Ovary (tissue), 10 donors: ENCODE measurements at places on chromosomes 7 and 10. TPM values are rescaled to one million over a fixed set of nuclear protein-coding genes. Genes with fewer than 3 reads are reported as not detected.

- H3K27ac ChIP-seq, result peak overlapping the region; percentile 52
- peaks cover 4% of the 10 kb centered on the region for H3K4me1 ChIP-seq
- H3K36me3 ChIP-seq, result no peaks in the 10 kb centered on the region
- no peak for DNase-seq
- H3K27me3 ChIP-seq, result no peaks in the 10 kb centered on the region
These were observed 104.7 kb downstream of the VWC2 start for GRCh38 chr7:49878089-49878488.

- no peak for DNase-seq
- no peaks in the 10 kb centered on the region for H3K27me3 ChIP-seq
- H3K27ac ChIP-seq, result no peak overlapping the region
- no peak overlapping the region for H3K4me3 ChIP-seq
- H3K4me1 ChIP-seq, result peaks cover 7% of the 10 kb centered on the region
These were observed 140.6 kb upstream of the HPS1 start for GRCh38 chr10:98587156-98587837.

DNA sequence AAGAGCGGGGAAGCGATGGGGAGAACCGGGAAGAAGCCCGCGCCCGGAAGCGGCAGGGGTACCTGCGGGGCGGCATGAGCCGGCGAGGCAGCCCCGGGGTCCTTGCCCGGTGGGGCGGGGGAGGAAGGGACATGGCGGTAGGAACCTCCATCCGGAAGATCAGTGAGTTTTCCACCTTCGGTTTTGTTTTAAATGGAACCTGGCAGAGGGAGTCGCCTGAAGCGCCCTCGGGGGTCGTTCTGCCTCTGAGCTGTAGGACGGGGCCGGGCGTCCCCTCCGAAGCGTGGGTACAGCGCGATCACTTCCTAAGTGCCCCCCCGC is 471 bp downstream of the PFKP start:
- H3K36me3 ChIP-seq, result no peaks in the 10 kb centered on the region
- no peak for DNase-seq
- H3K4me3 ChIP-seq, result peak overlapping the region; percentile 58
- no peaks in the 10 kb centered on the region for H3K27me3 ChIP-seq

- H3K27me3 ChIP-seq, result no peaks in the 10 kb centered on the region
- H3K4me3 ChIP-seq, result no peak overlapping the region
- no peak for DNase-seq
- H3K36me3 ChIP-seq, result no peaks in the 10 kb centered on the region
These were observed 22.5 kb downstream of the ARL4A start for GRCh38 chr7:12709726-12710502.

DNA sequence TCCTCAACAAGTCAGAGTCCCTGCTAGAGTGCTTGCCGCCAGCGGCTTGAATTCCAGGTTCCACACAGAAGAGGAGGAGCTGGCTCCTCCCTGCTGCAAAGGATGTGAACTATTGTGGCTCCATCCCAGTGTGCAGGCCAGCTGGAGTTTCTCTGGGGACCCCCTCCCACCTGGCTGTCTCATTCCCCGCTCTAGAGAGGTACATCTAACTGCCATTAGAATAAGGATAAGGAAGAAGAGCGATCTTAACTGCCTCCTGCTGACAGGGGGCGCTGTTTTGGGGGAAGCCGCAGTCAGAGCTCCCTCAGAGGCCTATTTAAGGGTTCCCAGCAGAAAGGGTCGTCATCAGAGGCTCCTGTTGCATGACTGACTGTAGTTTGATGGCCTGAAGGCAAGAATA is 40.8 kb upstream of the HECW1 start:
- H3K27me3 ChIP-seq, result no peaks in the 10 kb centered on the region
- peaks cover 2% of the 10 kb centered on the region for H3K4me1 ChIP-seq

- H3K27ac ChIP-seq, result peak overlapping the region; percentile 17
- no peak for DNase-seq
- H3K4me3 ChIP-seq, result peak overlapping the region; percentile 49
- no peaks in the 10 kb centered on the region for H3K36me3 ChIP-seq
- no peaks in the 10 kb centered on the region for H3K27me3 ChIP-seq
- peaks cover under 1% of the 10 kb centered on the region for H3K4me1 ChIP-seq
These were observed 35.3 kb downstream of the NET1 start for GRCh38 chr10:5447611-5448071.

TNRC18 gene
- 48.6 TPM for total RNA-seq

DNA sequence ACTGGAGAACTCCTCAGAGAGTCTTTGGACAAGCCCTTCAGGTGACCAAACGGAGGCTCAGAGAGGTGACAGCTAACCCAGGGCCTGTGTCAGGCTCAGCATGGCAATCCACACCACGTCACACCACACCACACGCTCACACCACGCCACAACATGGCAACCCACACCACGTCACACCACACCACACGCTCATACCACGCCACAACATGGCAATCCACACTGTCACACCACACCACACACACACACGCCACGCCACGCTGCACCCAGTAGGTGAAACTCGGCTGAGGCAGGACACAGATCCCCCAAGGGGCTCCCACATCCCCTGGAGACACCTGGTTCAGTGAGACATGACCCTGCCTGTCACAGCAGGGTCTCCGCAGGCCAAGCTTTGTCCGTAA is 107.3 kb downstream of the PDGFA start:
- no peaks in the 10 kb centered on the region for H3K36me3 ChIP-seq
- no peaks in the 10 kb centered on the region for H3K27me3 ChIP-seq
- DNase-seq, result peak; percentile 12
- no peak overlapping the region for H3K27ac ChIP-seq

GRCh38 chr10:118543714-118544400 is 51.6 kb downstream of the PRLHR start:
- no peaks in the 10 kb centered on the region for H3K4me1 ChIP-seq
- no peaks in the 10 kb centered on the region for H3K27me3 ChIP-seq
- no peak overlapping the region for H3K27ac ChIP-seq
- no peaks in the 10 kb centered on the region for H3K36me3 ChIP-seq
- no peak for DNase-seq

PLXNA4 gene
- total RNA-seq, result 39.9 TPM

MMD2 gene
- not detected for total RNA-seq

GRCh38 chr7:158030071-158030470 is 557.6 kb downstream of the PTPRN2 start:
- no peaks in the 10 kb centered on the region for H3K36me3 ChIP-seq
- H3K27ac ChIP-seq, result no peak overlapping the region
- no peak overlapping the region for H3K4me3 ChIP-seq
- H3K4me1 ChIP-seq, result no peaks in the 10 kb centered on the region
- DNase-seq, result no peak
- H3K27me3 ChIP-seq, result no peaks in the 10 kb centered on the region

DNA sequence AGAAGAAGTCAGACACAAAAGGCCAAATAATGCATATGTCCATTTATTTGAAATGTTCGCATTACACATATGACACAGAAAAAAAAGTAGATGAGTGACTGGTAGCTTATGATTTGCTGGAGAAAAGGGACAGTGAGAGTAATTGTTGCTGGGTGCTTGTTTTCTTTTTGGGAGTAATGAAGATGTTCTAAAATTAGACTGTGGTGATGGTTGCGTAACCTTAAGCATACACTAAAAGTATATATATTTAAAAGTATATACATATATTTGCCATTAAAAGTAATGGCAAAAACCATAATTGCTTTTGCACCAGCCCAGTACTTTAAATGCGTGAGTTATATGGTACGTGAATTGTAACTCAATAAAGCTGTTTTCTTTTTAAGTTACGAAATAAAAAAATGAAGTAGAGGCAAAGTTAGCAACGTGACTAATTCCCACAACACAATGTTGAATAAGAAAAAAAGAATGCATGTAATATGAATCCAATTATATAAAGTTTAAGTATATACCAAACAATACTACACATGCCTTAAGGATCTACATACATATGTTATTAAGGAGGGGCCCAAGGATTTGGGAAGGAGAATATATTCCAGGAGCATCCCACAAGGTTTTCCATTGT is 360.4 kb upstream of the CELF2 start:
- no peak overlapping the region for H3K4me3 ChIP-seq
- no peaks in the 10 kb centered on the region for H3K36me3 ChIP-seq
- no peak overlapping the region for H3K27ac ChIP-seq
- no peaks in the 10 kb centered on the region for H3K27me3 ChIP-seq
- no peak for DNase-seq

- H3K4me3 ChIP-seq, result no peak overlapping the region
- no peaks in the 10 kb centered on the region for H3K4me1 ChIP-seq
- H3K36me3 ChIP-seq, result no peaks in the 10 kb centered on the region
- DNase-seq, result no peak
These were observed 82.2 kb downstream of the SVOPL start for GRCh38 chr7:138618933-138619332.

GRCh38 chr10:97250952-97251351 is 41.5 kb downstream of the ARHGAP19 start:
- DNase-seq, result no peak
- no peaks in the 10 kb centered on the region for H3K4me1 ChIP-seq
- H3K36me3 ChIP-seq, result no peaks in the 10 kb centered on the region

DNA sequence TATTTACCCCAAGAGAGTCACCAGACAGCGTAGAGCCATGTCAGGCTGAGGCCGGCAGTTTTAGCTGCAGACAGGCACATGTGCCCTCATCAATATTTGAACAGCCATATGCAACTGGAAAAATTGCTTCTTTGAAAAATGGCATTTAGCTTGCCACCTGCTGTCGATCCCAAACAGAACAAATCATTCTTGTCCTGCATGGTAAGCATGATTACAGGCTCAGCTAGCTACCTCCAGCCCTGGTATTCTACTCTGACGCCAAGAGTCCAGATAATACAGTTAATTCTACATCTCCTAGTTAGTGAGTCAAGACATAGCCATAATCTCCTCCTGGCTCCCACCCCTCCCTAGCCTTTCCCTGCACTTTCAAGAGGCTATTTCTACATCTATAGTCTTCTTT is 7.7 kb downstream of the CREB3L2 start:
- H3K4me1 ChIP-seq, result peaks cover 38% of the 10 kb centered on the region
- H3K27ac ChIP-seq, result peak overlapping the region; percentile 77
- H3K36me3 ChIP-seq, result no peaks in the 10 kb centered on the region

DNA sequence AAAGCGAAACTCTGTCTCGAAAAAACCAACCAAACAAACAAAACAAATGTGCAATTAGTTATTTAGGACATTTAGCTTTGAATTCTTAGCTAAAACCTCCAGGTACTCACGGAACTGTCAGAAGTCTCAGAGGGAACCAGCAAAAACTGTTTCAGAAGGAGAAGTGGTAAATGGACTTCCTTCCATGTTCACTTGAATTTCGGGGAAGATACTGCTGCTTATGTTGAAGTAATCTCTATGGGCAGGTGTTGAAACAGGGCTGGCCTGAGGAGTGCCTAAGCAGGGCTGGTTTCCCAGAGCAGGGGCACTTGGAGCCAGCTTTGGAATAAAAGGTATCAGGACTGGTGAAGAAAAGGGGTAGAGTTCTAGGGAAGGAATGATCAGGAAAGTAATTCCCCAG is 2.4 kb upstream of the EXOC6 start:
- H3K36me3 ChIP-seq, result no peaks in the 10 kb centered on the region
- no peaks in the 10 kb centered on the region for H3K27me3 ChIP-seq
- no peak overlapping the region for H3K27ac ChIP-seq
- DNase-seq, result no peak
- H3K4me1 ChIP-seq, result peaks cover 2% of the 10 kb centered on the region
- no peak overlapping the region for H3K4me3 ChIP-seq

DNA sequence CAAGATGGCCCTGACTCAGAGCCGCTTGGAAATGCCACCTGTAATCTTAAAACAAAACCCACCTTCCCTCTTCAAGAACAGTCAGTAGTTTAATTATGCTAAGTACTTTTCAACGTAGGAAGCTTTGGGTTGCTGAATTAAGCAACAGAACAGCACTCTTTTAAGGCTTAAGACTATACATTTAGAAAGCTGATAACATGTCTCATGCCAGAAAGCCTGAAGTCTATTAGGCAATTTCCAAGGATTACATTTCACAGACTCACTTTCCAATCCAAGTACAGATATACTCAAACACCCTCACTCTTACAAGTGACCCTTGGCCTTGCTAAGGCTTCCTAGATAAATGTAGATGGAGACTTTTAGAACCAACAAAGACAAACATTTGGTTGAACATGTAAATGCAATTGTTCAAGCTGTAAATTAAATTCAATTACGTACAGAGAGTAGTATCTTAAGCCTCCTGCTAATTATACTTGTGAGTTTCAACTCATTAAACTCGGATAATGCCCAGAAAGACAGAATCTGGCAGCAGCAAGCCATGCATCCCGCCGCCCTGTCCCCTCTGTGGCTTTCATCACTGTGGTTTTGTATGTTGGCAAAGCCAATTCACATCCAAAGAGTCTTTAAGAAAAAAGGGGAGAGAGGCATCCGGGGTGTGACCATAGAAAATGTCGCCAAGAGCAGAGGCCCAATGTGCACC is 283.1 kb upstream of the NRP1 start:
- H3K27ac ChIP-seq, result no peak overlapping the region
- no peaks in the 10 kb centered on the region for H3K4me1 ChIP-seq
- no peaks in the 10 kb centered on the region for H3K36me3 ChIP-seq
- no peak overlapping the region for H3K4me3 ChIP-seq

DNA sequence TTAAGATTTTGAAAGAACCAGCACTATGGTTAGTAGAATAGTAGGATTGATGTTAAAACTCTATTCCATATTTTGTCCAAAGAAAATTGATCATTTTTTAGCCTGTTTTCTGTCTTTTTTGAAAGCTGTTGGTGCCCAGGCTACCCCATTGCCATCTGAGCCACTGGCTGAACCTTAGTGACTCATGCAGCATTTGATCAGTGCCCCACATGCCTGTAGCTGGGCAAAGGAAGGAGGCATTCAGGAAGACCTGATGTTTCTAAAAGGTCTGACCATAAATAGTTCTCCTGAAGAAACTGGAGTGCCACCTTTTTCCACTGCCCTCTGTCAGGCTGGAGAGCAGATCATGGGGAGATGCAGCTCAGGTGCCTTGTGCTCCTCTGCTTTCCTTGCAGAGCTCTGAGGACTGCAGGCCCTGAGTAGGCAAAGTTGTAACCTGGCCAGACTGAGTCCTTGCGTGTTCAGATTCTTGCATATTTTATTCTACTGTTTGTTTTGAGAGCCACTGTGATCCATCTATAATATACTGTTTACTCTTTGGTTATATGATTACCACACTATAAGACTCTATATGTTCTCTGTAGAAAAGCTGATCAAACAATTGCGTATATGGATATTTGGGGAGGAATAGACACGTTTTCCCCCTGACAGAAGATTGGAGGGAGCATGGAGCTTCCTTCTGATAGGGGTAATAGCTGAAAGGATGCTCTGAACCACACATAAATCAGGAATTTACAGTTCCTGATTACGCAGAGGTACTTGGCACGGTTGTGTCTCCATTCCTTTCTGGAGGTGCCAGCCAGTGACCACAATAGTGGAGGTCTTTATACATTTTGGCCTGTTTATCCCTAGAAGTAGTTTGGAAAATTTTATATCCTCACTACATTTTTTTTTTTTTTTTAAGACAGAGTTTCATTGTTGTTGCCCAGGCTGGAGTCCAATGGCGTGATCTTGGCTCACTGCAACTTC is 48.9 kb upstream of the GJD4 start:
- no peak overlapping the region for H3K4me3 ChIP-seq
- no peak overlapping the region for H3K27ac ChIP-seq
- DNase-seq, result no peak
- no peaks in the 10 kb centered on the region for H3K4me1 ChIP-seq
- H3K27me3 ChIP-seq, result no peaks in the 10 kb centered on the region

DLX5 gene
- total RNA-seq, result not detected

- no peak for DNase-seq
- no peaks in the 10 kb centered on the region for H3K36me3 ChIP-seq
- H3K4me1 ChIP-seq, result no peaks in the 10 kb centered on the region
- no peak overlapping the region for H3K4me3 ChIP-seq
- no peak overlapping the region for H3K27ac ChIP-seq
These were observed 260.5 kb downstream of the GPAM start for GRCh38 chr10:111923032-111923431.

- no peaks in the 10 kb centered on the region for H3K36me3 ChIP-seq
- no peak overlapping the region for H3K4me3 ChIP-seq
- H3K4me1 ChIP-seq, result no peaks in the 10 kb centered on the region
- DNase-seq, result no peak
- no peak overlapping the region for H3K27ac ChIP-seq
These were observed 141.9 kb upstream of the PRSS1 start for GRCh38 chr7:142607351-142607750.
